ENCODE measurements at places on chromosomes 1 and 21. TPM values are rescaled to one million over a fixed set of nuclear protein-coding genes. Genes with fewer than 3 reads are reported as not detected.

DNA sequence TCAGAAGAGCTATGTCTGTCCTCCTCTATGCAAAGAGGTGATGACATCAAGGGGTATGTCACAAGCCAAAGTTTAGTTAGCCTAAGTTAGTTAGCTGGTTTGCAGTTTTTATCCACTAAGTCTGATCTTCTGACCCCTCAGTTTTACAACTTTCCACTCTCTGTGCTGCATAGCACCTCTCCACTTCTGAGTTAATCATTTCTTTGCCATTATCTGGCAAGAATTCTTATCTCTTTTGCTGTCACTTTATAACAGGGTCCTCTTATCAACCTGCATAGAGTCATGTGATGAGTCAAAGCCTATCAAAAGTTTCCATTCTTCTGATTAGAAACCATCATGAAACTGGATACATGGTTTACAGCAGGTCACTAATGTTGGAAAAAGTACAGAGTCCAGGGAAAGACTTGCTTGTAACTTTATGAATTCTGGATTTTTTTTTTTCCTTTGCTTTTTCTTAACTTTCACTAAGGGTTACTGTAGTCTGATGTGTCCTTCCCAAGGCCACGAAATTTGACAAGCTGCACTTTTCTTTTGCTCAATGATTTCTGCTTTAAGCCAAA, at the start of gene NR5A2:
TSS of gene NR5A2 (plus strand) at position 447 of the 560 bp plus-strand sequence. CDS start 138 bp downstream, outside the sequence.
- DNase-seq: no peak

Gene C1QC
- total RNA-seq: not detected

Gene TDRD5
- total RNA-seq: not detected

Gene KRTAP19-3
- not detected for total RNA-seq
